ENCODE measurements at places on chromosomes 4 and X.

- H3K4me3 ChIP-seq, result no peak overlapping the region
- no peaks in the 10 kb centered on the region for H3K27me3 ChIP-seq
- no peak overlapping the region for H3K27ac ChIP-seq
- no peaks in the 10 kb centered on the region for H3K36me3 ChIP-seq
- DNase-seq, result no peak
These were observed 365.2 kb upstream of the IGFBP7 start for GRCh38 chr4:57475424-57475823.

DNA sequence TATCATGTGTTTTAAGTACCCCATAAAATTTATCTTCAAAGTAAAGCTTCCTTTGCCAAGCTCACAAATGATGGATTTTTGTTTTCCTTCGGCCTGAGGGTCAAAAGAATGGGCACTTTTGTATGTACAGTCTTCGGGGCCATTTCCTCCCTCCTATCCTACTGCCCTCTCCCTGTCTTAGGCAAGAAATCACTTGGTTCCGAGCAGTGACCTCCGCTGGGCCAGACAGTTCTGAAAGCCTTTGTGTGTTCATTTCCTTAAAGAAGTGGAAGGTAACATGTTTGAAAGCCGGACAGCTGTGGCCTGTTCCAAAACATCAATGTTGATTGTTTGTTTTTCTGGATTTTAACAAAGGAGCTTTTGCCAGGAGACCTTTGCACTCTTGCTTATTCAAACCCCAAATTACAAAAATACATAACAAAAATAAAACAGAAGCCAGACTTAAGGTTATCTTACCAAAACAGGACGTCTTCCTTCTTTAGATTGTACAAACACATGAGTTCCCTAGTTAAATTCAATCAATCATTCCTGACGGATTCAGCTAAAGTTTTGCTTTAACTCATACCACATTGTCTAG is 110.6 kb upstream of the LIMCH1 start:
- no peaks in the 10 kb centered on the region for H3K36me3 ChIP-seq
- H3K27me3 ChIP-seq, result no peaks in the 10 kb centered on the region
- DNase-seq, result no peak
- H3K4me3 ChIP-seq, result no peak overlapping the region

- no peak for DNase-seq
- H3K27me3 ChIP-seq, result no peaks in the 10 kb centered on the region
- H3K4me1 ChIP-seq, result no peaks in the 10 kb centered on the region
- no peak overlapping the region for H3K4me3 ChIP-seq
- no peak overlapping the region for H3K27ac ChIP-seq
These were observed 37.6 kb downstream of the CCNQ start for GRCh38 chrX:153561337-153561736.

GRCh38 chr4:74335341-74336021 is 27.2 kb downstream of the EPGN start:
- no peaks in the 10 kb centered on the region for H3K4me1 ChIP-seq
- no peak for DNase-seq
- H3K4me3 ChIP-seq, result no peak overlapping the region

DNA sequence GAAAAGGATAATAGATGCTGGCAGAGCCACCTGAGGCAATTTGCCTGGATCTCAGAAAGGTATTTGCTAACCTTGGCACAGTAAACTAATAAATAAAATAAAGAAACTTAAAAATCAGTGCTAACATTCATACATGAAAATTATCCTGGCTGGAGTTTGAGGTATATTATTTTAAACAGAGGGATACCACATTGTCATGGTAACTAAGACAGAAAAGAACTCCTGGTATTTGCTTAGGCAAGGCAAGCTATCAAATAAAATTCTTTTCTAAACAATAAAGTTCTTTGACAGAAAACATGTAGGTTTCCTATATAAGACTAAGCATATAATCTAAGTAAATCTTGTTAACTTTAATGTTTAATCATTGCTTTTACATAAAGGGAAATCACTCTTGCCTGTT is 218.8 kb downstream of the MAGEB17 start:
- no peak overlapping the region for H3K4me3 ChIP-seq
- DNase-seq, result no peak
- H3K4me1 ChIP-seq, result no peaks in the 10 kb centered on the region
- H3K27ac ChIP-seq, result no peak overlapping the region
- H3K36me3 ChIP-seq, result no peaks in the 10 kb centered on the region

GRCh38 chrX:2609431-2610238 is 81.5 kb upstream of the CD99 start:
- peak; percentile 15 for DNase-seq
- peak overlapping the region; percentile 78 for H3K4me3 ChIP-seq
- H3K27me3 ChIP-seq, result no peaks in the 10 kb centered on the region
- H3K36me3 ChIP-seq, result peaks cover 3% of the 10 kb centered on the region
- peak overlapping the region; percentile 59 for H3K27ac ChIP-seq

DNA sequence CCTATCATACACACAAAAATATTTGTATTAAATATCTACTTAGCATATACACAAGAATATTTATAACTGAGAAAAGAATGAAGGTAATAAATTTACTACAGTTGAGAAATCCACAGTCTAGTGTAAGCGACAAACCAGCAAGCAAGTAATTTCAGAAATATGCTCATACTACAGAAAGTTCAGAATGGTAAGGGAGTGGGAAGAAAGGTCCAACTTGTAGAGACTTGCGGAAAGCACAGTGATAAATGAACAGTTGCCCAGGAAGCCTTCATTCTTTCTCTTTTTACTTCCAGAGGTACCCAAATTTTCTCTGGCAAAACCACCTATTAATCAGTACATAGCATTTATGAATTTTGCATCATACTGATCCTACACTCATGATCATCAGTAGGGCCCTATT is 438.1 kb upstream of the PCDH10 start:
- DNase-seq, result no peak
- no peak overlapping the region for H3K27ac ChIP-seq
- no peaks in the 10 kb centered on the region for H3K36me3 ChIP-seq
- H3K4me1 ChIP-seq, result no peaks in the 10 kb centered on the region
- no peak overlapping the region for H3K4me3 ChIP-seq

DNA sequence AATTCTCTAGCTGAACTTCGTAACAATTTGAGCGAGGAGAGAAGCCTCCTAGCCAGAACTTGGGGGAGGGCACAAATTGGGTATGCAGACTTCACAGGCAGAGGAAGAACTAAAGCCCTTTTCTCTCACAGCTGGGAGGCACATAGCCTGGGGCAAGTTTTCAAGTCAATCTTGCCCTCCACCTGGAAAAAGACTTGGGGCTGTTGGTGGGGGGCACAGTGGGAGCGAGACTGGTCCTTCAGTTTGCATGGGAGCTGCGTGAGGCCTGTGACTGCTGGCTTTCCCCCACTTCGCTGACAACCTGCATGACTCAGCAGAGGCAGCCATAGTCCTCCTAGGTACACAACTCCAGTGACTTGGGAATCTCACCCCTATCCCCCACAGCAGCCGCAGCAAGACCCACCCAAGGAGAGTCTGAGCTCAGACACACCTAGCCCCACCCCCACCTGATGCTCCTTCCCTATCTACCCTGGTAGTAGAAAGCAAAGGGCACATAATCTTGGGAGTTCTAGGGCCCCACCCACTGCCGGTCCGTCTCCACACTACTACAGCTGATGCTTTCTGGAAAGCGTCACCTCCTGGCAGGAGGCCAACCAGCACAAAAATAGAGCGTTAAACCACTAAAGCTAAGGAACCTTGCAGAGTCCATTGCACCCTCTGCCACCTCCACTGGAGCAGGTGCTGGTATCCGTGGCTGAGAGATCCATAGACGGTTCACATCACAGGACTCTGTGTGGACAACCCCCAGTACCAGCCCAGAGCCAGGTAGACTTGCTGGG is 160.8 kb downstream of the CBLL2 start:
- DNase-seq, result no peak
- no peak overlapping the region for H3K27ac ChIP-seq
- H3K4me3 ChIP-seq, result no peak overlapping the region
- no peaks in the 10 kb centered on the region for H3K36me3 ChIP-seq
- no peaks in the 10 kb centered on the region for H3K4me1 ChIP-seq

DNA sequence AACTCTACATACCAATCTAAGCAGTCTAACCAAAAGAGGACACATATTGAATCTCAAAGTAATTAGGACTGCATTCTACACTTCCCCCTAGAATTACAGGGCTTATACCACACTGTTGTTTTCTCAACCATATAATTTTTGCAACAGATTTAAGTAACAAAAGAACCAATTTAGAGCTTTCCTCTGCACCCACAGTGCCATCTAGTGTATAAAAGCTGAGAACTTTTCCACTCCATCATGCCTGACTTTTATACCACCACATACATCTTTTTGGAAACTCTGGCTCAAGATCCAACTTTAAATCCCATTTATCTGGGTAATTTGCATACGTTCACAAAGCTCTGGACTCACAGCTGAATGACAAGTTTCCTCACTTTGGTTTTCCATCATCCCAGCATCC is 99.5 kb downstream of the EFHC2 start:
- no peak overlapping the region for H3K27ac ChIP-seq
- peaks cover 14% of the 10 kb centered on the region for H3K4me1 ChIP-seq
- DNase-seq, result no peak
- no peak overlapping the region for H3K4me3 ChIP-seq

- DNase-seq, result no peak
- no peaks in the 10 kb centered on the region for H3K36me3 ChIP-seq
- no peaks in the 10 kb centered on the region for H3K4me1 ChIP-seq
- no peaks in the 10 kb centered on the region for H3K27me3 ChIP-seq
- H3K4me3 ChIP-seq, result no peak overlapping the region
- H3K27ac ChIP-seq, result no peak overlapping the region
These were observed 36.2 kb downstream of the KDM5C start for GRCh38 chrX:53188763-53189162.

- no peak overlapping the region for H3K27ac ChIP-seq
- H3K4me1 ChIP-seq, result no peaks in the 10 kb centered on the region
- no peaks in the 10 kb centered on the region for H3K36me3 ChIP-seq
- DNase-seq, result no peak
- H3K4me3 ChIP-seq, result no peak overlapping the region
These were observed 170.8 kb downstream of the TLL1 start for GRCh38 chr4:166043801-166044200.

DNA sequence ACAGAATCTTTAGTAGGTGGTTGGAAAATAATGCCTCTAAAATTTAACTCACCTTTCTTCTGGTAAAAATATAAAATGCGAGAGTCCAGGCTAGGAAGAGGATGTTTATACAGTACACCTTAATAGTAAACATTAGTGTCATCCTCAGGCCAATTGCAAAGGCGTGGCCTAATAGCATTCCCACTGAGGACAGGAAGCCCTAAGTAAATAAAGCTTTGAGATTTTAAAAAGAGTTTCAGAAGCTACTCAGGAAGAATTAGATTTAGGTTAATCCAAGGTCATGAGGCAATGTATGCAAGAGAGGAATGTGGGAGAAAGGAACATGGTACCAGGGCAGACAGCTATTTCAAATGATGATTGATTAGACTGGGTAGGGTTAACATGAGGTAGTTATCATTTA is 49.5 kb downstream of the RPGR start:
- no peak for DNase-seq
- H3K36me3 ChIP-seq, result no peaks in the 10 kb centered on the region
- H3K4me1 ChIP-seq, result no peaks in the 10 kb centered on the region
- H3K27ac ChIP-seq, result no peak overlapping the region
- no peaks in the 10 kb centered on the region for H3K27me3 ChIP-seq
- no peak overlapping the region for H3K4me3 ChIP-seq

- no peaks in the 10 kb centered on the region for H3K4me1 ChIP-seq
- no peak overlapping the region for H3K4me3 ChIP-seq
- no peaks in the 10 kb centered on the region for H3K36me3 ChIP-seq
These were observed 316.2 kb downstream of the UNC5C start for GRCh38 chr4:95232358-95233156.

DNA sequence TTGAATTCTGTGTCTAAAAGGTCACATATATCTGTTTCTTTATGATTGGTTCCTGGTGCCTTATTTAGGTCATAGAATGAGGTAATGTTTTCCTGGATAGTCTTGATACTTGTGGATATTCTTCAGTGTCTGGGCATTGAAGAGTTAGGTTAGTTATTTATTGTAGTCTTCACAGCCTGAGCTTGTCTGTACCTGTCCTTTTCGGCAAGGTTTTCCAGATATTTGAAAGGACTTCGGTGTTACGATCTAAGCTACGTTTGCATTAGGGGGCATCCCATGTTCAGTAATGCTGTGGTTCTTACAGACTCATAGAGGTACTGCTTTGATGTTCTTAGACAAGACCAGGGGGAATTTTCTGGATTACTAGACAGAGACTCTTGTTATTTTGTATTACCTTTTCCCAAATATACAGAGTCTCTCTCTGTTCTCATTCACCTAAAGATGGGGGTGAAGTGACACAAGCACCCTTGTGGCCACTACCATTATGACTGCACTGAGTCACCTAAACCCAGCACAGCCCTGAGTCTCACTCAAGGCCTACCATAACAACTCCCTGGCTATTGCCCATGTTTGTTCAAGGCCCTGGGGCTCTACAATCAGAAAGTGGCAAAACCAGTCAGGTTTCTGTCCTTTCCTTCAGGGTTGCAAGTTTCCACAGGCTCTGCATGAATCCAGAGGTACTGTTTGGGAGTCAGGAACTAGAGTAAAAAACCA is 30.1 kb upstream of the CYSLTR1 start:
- no peaks in the 10 kb centered on the region for H3K27me3 ChIP-seq
- H3K27ac ChIP-seq, result no peak overlapping the region
- DNase-seq, result no peak
- no peak overlapping the region for H3K4me3 ChIP-seq
- no peaks in the 10 kb centered on the region for H3K4me1 ChIP-seq

All from CD4-positive, alpha-beta memory T cell (primary cell).